Activated T-helper 2 cell treated with anti-CD3 and anti-CD28 coated beads, Interferon-gamma antibody, Interleukin-2, Interleukin-4, amounts not matched to agents 10 μg/mL and 5 μg/mL and 100 μg/mL, durations not matched to agents 14 hours and 24 hours and 36 hours (primary cell): ENCODE measurements at places on chromosomes 13 and 19. TPM values are rescaled to one million over a fixed set of nuclear protein-coding genes. Genes with fewer than 3 reads are reported as not detected.
A peak's percentile ranks its signal among the peaks of the same experiment; 100 is the strongest.

Gene FPR2
- total RNA-seq: not detected in 2 replicates

Gene ATP1A3
- 0.97 and 1.7 TPM in 2 replicates for total RNA-seq

- peaks cover 18% of the 10 kb centered on the region for H3K36me3 ChIP-seq
- no peak overlapping the region for H3K27ac ChIP-seq
Observed at GRCh38 chr19:49442354-49442753, 1.0 kb upstream of the SLC17A7 start.

DNA sequence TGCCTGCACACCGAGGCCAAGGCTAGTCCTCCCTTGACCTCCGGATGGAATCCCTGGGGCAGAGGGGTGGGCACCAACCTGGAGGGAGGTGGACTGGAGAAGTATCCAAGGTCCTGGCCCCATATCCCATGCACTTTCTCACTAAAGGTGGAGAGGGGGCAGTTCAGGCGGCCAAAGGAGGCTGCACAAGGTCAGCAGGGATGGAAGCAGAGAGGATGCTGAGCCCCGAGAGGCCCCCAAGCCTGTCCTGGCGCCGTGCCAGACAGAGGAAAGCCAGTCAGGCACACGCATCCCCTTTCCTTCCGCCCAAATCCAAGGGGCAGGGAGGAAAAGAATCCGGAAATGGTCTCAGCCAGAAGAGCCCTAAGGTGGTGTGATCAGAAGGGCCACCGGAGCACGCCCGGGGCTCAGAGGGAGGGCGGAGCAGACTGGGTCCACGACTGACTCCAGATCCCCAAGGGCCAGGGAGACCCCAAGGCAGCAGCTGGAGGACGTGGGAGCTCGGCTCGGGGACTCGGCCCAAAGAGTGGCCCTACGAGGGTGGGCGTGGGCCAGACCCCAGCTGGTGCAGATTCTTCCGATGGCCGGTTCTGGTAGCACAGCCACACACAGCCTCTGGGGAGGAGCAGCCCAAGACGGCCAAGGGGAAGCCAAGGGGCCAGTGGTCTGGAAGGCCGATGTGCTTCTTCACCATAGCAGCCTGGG lies 60.0 kb downstream of the MLLT1 start:
- H3K4me1 ChIP-seq: peaks cover 2% of the 10 kb centered on the region
- no peak overlapping the region for H3K4me3 ChIP-seq
- H3K36me3 ChIP-seq: no peaks in the 10 kb centered on the region
- H3K27me3 ChIP-seq: no peaks in the 10 kb centered on the region
- DNase-seq: no peak

GRCh38 chr13:21014502-21015170 lies 46.8 kb downstream of the LATS2 start:
- H3K4me3 ChIP-seq: no peak overlapping the region
- H3K27me3 ChIP-seq: no peaks in the 10 kb centered on the region
- DNase-seq: no peak
- no peak overlapping the region for H3K27ac ChIP-seq
- peaks cover 3% of the 10 kb centered on the region for H3K36me3 ChIP-seq

DNA sequence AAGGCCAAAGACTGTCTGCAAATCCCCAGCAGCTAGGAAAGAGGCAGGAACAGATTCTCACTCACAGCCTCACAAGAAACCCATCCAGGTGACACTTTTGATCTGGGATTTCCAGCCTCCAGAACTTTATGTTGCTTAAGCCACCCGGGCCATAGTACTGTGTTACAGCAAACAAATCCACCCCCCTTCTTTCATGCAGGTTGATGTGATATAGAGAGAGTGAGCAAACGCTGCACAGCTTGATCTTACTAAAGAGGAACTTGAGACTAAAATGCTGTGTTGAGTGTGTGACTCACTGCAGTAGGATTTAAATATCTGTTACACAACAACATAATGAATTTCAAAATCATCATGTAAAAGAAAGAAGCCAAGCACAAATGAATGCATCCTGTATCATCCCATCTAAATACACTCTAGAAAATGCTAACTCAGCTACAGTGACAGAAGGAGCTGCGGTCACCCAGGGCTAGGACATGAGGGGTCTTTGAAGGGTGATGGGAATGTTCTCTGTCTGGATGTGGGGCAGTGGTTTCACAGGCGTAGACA lies 32.2 kb downstream of the RCBTB2 start:
- H3K4me1 ChIP-seq: peaks cover 88% of the 10 kb centered on the region
- H3K36me3 ChIP-seq: peaks cover 41% of the 10 kb centered on the region
- DNase-seq: no peak
- no peak overlapping the region for H3K4me3 ChIP-seq
- no peak overlapping the region for H3K27ac ChIP-seq
- no peaks in the 10 kb centered on the region for H3K27me3 ChIP-seq

DNA sequence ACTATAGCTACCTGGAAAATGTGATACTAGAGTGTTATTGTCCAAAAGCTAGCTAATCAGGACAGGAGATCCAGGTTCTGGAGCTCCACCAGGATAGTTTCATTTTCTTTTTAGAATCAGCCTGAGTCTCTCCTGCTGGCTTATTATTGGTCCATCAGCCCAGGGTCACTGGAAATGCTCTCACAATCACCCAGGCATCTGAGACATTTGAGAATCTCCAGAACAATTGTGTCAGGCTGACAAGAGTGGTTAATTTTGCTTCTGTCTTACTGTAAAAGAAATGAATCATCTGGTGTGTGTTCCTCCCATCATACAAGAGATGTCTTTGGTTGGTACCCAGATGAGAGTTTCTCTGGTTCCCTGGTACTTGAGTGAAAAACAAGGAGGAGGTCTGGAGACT lies 43.6 kb upstream of the ZNF681 start:
- peaks cover 5% of the 10 kb centered on the region for H3K4me1 ChIP-seq
- H3K36me3 ChIP-seq: peaks cover 3% of the 10 kb centered on the region
- DNase-seq: no peak
- no peak overlapping the region for H3K27ac ChIP-seq
- no peaks in the 10 kb centered on the region for H3K27me3 ChIP-seq

DNA sequence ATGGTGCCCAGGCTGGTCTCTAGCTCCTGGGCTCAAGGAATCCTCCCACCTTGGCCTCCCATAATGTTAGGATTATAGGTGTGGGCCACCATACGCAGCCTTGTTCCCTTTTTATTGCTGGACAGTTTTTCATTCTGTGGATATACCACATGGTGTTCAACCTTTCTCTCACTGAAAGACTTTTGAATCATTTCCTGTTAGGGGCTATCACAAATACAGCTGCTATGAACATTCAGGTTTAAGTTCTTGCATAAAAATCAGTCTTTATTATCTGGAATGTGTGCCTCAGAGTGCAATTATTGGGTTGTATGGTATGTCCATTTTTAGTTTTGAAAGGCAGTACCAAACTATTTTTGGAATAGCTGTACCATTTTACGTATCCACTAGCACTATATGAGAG lies 647.2 kb downstream of the LIG4 start:
- no peaks in the 10 kb centered on the region for H3K36me3 ChIP-seq
- H3K27me3 ChIP-seq: no peaks in the 10 kb centered on the region
- no peak overlapping the region for H3K4me3 ChIP-seq
- H3K27ac ChIP-seq: no peak overlapping the region

DNA sequence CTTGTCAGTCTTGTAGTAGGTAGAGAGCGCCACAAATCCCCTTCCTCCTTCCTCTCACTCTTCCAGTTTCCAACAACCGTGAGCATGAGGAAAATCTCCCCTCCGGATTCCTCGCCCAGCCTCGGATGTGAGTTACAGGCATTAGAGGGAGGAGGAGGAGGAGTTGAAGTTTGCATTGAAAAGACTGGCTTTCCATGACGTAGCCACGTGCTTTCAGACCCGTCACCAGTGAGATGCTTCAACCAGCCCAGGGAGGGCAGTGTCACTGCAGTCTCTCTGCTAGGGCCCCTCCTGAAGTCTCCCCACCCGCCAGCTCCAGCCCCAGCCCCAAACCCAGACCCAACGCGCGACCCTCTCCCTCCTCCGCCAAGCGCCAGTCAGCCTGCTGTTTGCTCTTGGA lies 442 bp upstream of the FGF14 start:
- H3K36me3 ChIP-seq: no peaks in the 10 kb centered on the region
- no peak for DNase-seq
- H3K27me3 ChIP-seq: peaks cover 54% of the 10 kb centered on the region
- peak overlapping the region; percentile 36 for H3K27ac ChIP-seq

- H3K27me3 ChIP-seq: no peaks in the 10 kb centered on the region
- H3K4me1 ChIP-seq: no peaks in the 10 kb centered on the region
- no peak overlapping the region for H3K27ac ChIP-seq
- DNase-seq: no peak
- H3K36me3 ChIP-seq: no peaks in the 10 kb centered on the region
- no peak overlapping the region for H3K4me3 ChIP-seq
Observed at GRCh38 chr13:47256618-47257017, 359.8 kb upstream of the HTR2A start.

DNA sequence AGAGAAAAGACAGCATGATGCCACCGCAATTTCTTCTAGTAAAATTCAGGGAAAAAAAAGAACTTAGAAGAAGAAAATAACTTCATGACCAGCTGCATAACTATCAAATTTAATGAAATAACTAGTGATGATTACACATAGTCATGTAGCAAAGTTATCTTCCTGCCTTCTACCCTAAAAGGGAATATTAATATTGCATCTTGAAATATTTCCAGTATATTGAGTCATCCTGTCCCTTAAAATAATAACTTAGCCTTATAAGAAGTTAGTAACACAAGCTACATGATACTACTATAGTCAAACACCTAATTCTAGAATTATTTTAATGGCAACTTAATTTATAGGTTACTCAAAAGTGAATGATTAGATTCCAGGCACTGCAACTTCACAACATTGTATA lies 289.2 kb downstream of the KLF12 start:
- peaks cover 4% of the 10 kb centered on the region for H3K4me1 ChIP-seq
- peaks cover 11% of the 10 kb centered on the region for H3K36me3 ChIP-seq
- H3K4me3 ChIP-seq: no peak overlapping the region
- no peak overlapping the region for H3K27ac ChIP-seq
- DNase-seq: no peak
- no peaks in the 10 kb centered on the region for H3K27me3 ChIP-seq

- H3K4me1 ChIP-seq: peaks cover 4% of the 10 kb centered on the region
- no peak overlapping the region for H3K27ac ChIP-seq
- peaks cover 23% of the 10 kb centered on the region for H3K36me3 ChIP-seq
- no peak for DNase-seq
- no peak overlapping the region for H3K4me3 ChIP-seq
Observed at GRCh38 chr19:11142528-11143171, 12.9 kb downstream of the SPC24 start.

- H3K27ac ChIP-seq: no peak overlapping the region
- no peak for DNase-seq
- no peaks in the 10 kb centered on the region for H3K4me1 ChIP-seq
- H3K27me3 ChIP-seq: no peaks in the 10 kb centered on the region
Observed at GRCh38 chr19:56096665-56097064, 24.4 kb downstream of the ZNF787 start.

- peak within 1 kb of the TSS; percentile 58 for H3K4me3 ChIP-seq
- DNase-seq: peak; percentile 23
- no peaks in the 10 kb centered on the region for H3K36me3 ChIP-seq
Observed at GRCh38 chr19:35347171-35347929, at the start of gene FFAR1. TSS of gene FFAR1 (plus strand) at chr19:35347902. CDS start at chr19:35351552, 3,650 bp downstream.

- H3K27me3 ChIP-seq: no peaks in the 10 kb centered on the region
- H3K4me1 ChIP-seq: no peaks in the 10 kb centered on the region
- no peak overlapping the region for H3K4me3 ChIP-seq
- DNase-seq: no peak
- peaks cover 7% of the 10 kb centered on the region for H3K36me3 ChIP-seq
Observed at GRCh38 chr13:23828866-23829265, 60.3 kb downstream of the MIPEP start.

- H3K4me1 ChIP-seq: peaks cover 31% of the 10 kb centered on the region
- DNase-seq: no peak
- H3K27me3 ChIP-seq: no peaks in the 10 kb centered on the region
- H3K27ac ChIP-seq: peak overlapping the region; percentile 45
- peaks cover 17% of the 10 kb centered on the region for H3K36me3 ChIP-seq
- H3K4me3 ChIP-seq: no peak overlapping the region
Observed at GRCh38 chr13:46656786-46657185, 103.8 kb downstream of the LRCH1 start.
